Stimulated activated CD8-positive, alpha-beta memory T cell treated with anti-CD3 and anti-CD28 coated beads, Interleukin-4, amount 100 ng/mL, for 1 hour (primary cell): ENCODE measurements at places on chromosomes 1 and 21.

DNA sequence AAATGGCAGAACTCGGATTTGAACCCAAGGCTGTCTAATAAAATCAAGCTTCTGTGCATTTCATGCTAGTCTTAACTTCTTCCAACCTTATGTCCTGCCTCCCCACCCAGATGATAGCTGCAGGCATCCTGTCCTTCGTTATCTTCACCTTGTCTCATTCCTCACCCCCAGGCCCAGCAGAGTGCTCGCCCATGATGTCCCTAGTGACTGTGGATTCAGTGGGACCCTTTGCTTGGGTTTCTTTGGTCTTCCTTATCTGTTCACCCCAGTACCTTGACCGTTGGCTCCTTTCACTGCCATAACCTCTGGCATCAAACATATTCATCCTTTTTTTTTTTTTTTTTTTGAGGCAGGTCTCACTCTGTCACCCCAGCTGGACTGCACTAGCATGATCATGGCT lies 5.6 kb upstream of the BSDC1 start:
- DNase-seq: no peak

- DNase-seq: no peak
Measured at GRCh38 chr21:27352885-27353284, 386.0 kb upstream of the ADAMTS5 start.

DNA sequence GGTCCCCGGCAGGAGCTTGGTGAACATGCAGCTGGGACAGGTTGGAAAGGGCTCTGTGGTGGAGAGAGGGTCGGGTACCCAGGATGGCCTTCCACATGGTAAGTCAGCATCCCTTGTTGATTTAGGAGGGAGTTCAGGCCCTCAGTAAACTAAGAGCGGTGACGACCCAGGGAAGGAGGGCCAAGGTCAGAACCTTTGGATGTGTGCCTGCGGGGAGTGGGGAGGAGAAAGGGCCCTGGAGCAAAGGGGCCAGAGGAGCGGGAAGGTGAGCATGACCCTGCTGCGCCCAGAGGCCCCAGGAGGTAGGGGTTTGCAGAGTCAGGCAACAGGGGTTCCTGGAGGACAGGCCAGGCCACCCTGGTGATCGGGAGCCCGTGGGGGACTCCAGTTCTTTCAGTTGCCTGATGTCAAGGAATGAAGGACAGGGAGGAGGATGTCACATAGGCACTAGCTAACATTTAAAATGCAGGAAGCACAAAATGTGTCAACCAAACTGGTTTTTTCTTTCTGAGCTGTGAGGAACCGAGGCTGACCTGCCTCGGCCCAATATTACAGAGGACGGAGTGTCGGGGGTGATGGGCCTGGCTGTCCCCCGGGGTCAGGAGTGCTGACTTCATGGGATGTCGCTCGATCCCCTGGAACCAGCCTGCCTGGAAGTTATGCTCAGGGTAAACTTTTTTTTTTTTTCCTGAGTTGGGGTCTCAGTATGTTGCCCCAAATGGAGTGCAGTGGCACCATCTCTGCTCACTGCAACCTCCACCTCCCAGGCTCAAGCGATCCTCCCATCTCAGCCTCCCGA lies 117.4 kb upstream of the SLC45A1 start:
- DNase-seq: no peak

DNA sequence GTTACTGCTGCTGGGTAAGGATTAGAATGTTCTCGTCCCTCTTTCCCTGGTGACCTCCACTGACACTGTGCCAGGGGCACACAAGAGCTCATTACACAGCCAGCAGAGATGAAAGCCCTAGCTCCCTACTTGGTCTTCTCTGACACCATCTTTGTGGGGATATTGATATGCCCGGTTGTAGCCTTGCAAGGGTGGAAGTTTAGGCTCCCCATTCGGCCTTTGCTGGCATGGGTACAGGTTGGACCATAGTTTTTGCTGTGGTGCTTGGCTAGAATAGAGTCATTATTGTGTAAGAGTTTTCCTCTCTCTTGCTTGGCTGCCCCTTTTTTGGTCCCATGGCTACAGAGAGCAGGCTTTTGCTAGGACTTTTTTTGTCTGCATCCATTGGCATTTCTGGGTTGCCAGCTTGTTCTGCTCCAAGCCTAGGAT lies 12.3 kb downstream of the RAB4A start:
- no peak for DNase-seq

GRCh38 chr1:205751036-205751651 lies 1.2 kb upstream of the NUCKS1 start:
- no peak for DNase-seq

DNA sequence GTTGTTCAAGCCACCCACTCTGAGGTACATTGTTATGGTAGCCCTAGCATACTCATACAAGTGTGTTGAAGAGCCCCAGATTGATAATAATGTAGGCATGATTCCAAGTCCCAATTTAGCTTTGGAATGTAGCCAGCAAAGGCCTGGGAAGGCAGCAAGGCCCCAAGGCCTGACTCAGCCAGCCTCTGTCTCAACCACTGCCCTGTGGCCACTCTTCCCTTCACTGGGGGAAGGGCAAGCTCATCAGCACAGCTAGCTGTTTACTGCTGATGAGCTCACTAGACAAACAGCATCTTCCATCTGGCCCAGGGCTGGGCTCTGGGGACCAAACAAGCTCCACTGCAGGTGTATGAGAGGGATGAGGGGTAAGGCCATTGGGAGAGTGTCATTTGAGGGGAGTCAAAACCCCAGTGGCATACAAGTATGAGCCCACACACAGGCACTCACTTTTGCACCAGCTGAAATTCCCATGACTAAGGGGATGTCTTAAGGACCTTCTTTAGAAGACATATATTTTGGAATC lies 2.2 kb upstream of the IRF6 start:
- DNase-seq: no peak

DNA sequence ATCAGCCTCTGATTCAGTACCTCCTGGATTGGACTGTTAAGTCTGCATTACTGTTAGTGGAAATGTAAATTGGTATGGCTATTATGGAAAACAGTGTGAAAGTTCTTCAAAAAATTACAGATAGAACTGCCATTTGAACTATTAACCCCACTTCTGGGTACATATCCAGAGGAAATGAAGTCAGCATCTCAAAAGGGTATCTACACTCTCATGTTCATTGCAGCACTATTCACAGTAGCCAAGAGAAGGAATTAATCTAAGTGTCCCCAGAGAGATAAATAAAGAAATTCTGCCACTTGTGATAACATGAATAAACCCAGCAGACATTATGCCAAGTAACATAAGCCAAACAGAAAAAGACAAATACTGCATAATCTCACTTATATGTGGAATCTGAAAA lies 676.0 kb downstream of the PLA2G4A start:
- no peak for DNase-seq

- DNase-seq: no peak
Measured at GRCh38 chr1:25922056-25922970, 16.1 kb upstream of the STMN1 start.

DNA sequence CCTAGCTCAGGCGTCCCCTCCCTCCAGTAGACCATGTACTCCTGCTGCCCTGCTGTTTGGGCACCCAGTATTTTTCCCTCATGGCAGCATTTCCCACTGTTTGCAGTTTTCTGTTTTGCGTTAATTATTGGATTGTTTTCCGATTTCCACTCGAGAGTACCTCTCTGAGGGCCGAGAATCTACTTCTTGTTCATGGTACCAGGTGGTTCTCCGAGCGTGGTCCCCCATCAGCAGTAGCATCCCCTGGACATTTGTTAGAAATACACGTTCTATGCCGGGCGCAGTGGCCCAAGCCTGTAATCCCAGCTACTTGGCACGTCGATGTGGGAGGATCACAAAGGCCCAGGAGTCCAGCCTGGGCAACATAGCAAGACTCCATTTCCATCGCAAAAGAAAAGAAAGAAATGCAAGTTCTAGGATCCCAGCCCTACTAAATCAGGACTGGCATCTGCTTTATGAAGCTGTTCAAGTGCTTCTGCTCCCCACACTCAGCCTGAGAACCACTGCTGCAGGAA lies 690 bp downstream of the RRP1 start:
- no peak for DNase-seq

DNA sequence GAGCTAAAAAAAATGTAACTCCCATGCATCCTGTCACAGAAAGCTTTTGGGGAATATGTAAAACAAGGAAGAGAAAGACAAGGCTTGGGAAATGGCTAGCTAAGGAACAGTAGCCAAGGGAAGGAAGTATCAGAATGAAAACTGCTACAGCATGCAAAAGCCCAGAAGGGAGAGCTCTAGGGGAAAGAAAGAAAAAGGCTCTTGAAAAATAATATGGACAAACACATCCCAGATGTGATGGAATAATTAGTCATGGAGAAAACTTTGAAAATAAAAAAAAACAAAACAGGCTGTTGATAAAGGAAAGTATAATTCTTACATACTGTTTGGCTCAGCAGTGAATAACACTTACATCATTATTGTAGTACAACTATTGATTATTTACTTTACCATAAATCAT lies 47.9 kb upstream of the VCAM1 start:
- no peak for DNase-seq

DNA sequence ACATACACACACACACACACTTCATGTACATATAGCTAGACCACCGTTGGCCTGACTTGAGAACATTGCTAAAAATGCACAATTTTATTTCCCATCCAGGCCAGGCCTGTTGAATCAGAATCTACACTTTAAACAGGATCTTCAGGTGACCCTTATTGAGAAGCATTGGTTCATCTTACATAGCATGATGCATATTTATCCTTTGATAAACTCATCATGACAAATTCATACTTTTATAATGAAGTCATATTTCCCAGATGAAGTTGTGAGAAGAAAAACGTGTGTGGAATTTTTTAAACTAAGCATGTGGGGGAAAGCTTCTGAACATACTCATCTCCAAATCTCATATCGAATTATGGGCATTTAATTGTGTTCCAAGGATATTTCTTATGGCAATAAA lies 877.7 kb downstream of the MRPL39 start:
- no peak for DNase-seq

GRCh38 chr1:25804244-25804963 lies 4.4 kb downstream of the SELENON start:
- DNase-seq: no peak

- no peak for DNase-seq
Measured at GRCh38 chr1:208934933-208935332, 648.6 kb upstream of the CAMK1G start.

DNA sequence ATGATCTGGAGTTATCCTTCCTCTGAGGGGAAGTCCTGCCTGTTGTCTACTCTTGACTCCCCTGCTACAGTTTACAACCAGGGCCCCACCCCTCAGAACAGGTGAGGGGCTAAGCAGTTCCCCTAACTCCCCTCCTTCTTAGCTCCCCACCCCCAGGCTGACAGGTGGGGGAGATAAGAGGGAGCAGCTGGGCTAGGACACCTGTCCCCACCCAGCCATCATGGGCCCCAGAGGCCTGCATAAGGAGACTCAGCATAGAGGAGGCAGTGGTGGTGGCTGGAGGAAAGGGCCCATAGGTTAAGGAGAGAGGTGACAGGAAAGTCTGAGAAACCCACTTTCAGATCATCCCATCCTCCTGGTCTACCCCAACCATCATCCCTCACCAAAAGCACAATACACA lies 6.8 kb downstream of the MEF2D start:
- DNase-seq: no peak

DNA sequence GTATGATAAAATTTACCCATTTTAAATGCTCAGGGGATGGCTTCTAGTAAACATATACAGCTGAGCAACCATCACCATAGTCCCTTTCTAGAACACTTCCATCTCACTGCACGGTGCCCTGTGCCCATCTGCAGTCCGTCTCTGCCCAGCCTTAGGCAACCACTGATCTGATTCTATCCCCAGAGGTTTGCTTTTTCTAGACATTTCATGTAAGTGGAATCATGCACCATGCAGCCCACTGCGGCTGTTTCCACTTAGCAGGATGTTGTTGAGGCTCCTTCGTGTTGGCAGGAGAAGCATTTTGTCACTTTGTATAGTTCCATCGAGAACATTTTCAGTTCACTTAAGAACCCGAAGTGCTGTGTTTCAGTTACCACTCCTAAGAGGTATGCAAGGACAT lies 27.8 kb upstream of the VAMP3 start:
- DNase-seq: no peak

DNA sequence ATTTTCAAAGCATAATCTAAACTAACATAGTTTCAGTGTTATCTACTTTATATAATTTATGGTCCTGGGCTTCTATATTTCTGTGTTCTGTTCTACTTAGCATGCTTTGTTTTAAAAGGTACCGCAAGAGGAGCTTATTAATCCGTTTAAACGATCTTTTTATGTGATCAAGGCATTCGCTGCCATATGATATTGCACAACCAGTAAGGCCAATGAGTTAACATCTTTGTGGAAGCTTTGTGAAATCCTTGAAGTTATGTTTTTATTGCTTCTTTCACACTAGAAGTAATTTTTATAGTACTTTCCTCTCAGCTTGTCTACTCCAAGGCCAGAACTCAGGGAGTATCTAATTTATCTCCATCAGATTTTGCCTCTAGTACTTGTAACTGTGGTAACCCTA lies 8.9 kb downstream of the LRRC8C start:
- no peak for DNase-seq

DNA sequence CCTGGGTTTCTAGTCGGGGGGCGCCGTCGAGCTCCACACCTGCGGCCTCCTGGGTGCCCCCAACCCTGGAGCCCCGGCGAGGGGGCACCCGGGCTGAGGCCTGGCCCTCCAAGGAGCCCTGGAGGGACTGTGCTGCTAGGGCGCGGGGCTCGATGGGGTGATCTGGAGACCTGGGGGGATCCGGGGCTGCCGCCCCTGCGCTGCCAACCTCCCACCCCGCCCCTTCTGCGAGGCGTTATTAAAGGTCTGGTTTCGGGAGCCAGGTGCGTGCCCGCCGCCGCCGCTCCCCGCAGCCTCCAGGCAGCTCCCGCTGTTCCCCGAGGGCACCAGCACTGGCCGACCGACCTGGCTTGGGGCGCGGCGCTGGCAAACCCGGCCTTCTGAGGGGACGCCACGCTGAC lies 746 bp upstream of the POFUT2 start:
- DNase-seq: no peak

DNA sequence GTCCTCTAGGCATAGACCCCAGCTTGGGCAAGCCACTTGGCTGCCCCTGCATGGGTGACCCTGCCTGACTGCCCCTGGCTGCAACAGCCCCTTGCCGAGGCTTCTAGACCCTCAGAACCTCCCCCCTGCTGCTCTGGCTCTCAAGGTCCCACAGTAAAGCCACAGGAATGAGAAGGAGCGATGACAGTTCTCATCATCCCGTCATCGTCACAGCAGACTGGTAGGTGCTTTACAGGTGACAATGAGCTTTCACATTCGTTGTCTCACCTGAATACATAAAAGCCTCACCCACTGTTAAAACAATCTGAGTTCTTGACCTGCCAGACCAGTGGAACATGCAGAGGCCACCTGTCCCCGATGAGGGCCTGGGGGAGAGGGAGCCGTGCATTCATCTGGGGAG lies 36.0 kb upstream of the GPR157 start:
- DNase-seq: no peak

DNA sequence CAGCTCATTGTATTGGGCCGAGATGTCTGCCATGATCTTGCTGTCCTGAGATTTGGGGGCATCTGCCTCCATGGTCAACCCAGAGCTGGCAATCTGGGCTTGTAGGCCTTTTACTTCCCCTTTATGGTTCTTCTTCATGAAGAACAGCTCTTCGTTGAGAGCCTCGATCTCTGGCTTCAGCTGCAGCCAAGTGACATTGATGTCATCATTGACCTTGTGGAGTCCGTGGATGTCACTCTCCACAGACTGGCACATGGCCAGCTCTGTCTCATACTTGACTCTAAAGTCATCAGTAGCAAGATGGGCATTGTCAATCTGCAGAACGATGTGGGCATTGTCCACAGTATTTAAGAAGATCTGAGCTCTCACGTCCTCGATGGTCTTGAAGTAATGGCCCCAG lies 29.2 kb downstream of the RAP1A start:
- no peak for DNase-seq

GRCh38 chr21:32974653-32975052 lies 51.1 kb upstream of the OLIG2 start:
- DNase-seq: no peak
